NCI-H510A treated with DMSO at 0.1 percent for 48 hours (cell line): ENCODE measurements at places on chromosomes 7 and 10.

- no peak for DNase-seq
These were observed 79.6 kb upstream of the TMEM72 start for GRCh38 chr10:44831581-44831980.

DNA sequence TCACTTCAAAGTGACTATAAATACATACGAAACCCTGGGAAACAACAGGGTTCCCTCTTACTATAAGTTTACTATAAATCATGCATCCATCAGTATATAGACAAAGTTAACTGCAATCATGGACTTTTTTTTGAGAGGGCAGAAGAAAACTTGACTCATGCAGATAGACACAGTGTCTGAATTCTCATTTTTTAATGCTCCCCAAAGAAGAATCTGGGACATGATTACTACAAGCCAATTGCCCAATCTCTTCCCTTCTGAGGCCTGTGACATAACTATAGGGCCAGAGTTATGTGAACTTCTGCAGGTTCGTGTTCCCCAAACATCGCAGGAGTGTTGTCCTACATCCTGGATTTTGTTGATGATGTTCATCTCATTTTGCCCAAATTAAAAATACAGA lies 376.5 kb downstream of the KCNMA1 start:
- no peak for DNase-seq

DNA sequence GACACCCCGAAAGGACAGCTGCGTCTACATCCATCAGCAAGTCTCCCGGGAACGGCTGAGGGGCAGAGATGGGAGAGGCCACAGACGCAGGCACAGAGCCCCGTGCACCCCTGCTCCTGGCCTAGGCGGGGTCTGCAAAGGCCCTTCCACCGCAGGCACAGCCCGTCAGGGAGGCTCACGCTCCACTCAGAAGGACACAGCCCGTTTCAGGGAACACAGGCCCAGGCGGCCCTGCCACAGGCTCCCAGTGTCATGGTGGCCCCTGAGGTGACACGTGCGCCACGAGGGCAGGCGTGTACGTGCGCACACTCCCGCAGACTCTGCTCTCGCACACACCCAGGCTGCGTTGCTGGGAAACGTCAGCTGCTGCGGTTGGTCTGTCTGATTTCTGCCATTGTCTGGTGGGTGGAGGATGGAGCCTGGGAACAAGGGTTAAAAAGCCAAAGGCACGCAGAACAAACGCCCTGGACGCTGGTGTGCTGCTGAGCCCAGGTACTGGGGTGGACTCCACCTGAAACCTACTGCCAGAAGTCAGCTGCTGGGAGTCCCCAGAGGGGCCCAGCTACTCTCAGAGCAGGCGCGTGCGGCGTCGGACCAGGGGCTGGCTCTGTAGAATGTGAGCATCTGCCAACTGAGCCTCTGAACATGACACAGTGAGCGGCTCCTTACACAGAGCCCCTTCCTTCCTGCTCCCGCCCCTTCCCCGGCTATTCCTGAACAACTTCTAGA lies 13.1 kb downstream of the GPER1 start:
- DNase-seq: no peak

GRCh38 chr10:114753126-114753525 lies 68.5 kb upstream of the FHIP2A start:
- no peak for DNase-seq
